Urothelium cell line (cell line): ENCODE measurements at places on chromosomes 1 and 21.

DNA sequence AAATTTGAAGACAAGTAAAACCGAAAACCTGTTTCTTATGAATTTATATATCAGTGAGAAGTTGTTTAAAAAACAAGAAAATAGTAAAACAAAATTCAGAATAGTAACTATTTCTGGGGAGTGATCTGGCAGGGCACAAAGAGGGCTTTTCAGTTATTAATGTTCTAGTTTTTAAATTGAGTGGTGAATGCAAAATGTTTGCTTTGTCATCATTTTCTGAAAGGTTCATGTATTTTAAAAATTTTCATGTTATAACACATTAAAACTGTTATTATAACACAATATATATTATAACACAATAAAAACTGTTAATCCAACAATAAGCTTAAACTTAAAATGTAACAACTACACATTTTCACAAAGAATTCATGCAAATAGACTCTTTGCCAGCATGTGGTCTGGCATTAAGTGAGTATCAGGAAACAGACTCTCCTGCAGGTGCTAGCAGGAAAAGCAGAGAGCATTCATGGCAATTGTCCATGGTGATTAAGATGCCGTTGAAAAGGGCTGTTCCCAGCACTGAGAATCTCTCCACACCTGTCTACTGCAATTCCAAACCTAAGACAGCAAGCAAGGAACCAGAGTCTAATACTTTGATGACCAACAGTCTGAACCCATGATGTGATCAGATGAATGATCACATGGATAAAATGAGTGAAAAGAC lies 204.9 kb downstream of the TBX15 start:
- no peak for DNase-seq

DNA sequence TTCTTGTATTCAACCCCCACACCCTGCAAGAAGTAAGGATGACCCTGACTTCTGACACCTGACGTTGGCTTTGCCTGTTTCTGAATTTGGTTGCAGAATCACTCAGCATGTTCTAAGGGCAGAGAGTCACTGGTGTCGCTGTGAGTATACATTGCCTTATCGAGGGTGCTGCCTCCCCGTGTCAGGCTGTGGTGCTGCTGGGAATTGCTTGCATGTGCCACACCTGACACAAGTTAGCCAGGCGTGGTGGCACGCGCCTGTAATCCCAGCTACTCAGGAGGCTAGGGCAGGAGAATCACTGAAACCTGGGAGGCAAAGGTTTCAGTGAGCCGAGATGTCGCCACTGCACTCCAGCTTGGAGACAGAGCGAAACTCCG lies 45.9 kb downstream of the WDR4 start:
- no peak for DNase-seq

GRCh38 chr1:94679332-94680038 lies 137.9 kb upstream of the F3 start:
- DNase-seq, result no peak

- DNase-seq, result peak; percentile 9
These were observed 65.1 kb upstream of the DPT start for GRCh38 chr1:168794057-168794456.

DNA sequence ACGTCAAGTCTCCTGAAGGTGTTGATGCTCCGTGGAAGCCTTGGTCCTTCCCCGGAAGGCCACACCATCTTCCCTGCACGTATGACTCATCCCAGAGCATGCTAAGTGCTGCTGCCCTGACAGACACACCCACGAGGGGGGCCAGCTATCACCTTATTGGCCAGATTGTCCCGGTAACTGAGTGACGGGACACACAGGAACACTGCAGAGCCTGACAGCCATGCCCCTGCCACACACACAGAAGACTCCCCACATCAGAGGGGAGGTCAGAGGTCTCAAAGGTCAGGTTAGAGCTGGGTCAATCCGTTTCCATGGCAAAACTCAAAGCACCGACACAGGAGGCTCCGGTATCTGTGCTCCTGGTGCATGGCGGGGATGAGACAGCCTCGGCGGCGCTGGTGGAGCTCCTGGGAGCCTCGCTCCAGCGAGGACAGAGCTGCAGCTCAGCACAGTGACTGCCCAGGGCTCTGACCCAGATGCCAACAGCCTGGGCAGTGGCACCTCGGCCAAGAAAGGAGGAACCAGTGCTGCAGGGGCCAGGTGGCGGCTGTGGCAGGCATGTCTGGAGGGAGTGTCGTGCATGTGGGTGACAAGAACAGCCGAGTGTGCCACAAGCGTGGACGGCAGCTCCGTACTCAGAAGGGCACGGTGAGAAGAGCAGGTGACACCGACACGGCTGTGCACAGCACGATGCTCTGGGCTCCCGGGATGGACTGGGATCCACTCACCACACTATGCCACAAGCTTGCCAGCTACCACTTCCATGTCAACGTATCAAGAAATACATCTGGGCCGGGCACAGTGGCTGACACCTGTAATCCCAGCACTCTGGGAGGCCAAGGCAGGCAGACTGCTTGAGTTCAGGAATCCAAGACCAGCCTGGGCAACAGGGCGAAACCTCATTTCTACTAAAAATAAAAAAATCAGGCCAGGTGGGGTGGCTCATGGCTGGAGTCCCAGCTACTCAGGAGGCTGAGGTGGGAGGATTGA lies 14.8 kb upstream of the TMEM240 start:
- peak; percentile 31 for DNase-seq

DNA sequence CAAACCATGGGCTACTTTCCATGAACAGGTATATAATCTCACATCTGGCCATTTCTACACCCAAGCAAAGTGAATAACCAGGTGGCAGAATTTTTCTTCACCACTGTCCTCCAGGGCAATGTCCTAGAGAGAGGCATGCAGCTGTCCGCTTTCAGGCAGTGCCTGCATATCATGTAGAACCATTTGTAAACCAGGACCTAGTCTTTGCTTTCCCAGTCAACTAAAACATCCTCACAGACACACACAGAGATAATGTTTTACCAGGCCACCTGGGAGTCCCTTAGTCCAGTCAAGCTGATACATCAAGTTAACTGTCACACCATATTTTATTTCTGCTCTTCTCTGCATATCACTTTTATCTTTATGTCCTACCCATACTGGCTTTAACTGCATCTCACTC lies 26.2 kb downstream of the TNFSF18 start:
- no peak for DNase-seq

DNA sequence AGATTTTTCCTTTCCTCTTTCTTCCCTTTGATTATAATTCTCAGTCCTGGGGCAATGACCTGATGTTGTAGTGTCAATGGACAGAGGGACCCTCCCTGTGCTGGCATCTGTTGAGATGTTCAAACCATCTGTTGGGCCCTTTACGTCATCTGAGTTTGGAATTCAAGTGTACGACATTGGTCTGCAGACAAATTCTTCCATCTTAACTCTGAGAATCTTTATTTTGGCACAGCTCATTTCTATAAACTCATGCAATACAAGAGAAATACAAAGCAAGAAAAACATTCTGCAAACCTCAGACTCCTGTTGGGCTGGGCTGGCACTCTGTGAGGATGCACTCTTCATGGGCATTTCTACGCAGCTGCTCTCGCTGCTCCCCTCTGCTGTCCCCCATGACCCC lies 54.2 kb downstream of the IFI44 start:
- DNase-seq, result no peak

DNA sequence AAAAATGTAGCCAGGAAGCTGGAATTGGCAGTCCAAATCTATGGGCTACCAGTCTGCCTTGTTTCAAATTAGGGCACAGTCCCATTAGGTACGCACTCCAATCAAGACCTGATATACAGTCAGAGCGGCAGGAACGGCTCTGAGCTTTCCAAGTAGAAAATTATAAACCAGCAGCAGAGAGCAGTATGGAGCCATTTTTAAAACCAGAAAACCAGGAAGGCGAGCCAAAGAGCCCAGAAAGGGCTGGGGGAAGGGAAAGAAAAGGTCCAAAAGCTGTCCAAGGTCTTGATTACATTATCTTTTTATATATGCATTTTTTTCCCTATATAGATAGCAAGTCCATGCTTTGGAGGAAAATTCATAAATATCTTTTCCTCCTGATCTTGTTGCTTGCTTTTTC lies 719.0 kb downstream of the RWDD3 start:
- peak; percentile 11 for DNase-seq

- peak; percentile 20 for DNase-seq
These were observed 34.9 kb downstream of the CENPF start for GRCh38 chr1:214637722-214638458.

DNA sequence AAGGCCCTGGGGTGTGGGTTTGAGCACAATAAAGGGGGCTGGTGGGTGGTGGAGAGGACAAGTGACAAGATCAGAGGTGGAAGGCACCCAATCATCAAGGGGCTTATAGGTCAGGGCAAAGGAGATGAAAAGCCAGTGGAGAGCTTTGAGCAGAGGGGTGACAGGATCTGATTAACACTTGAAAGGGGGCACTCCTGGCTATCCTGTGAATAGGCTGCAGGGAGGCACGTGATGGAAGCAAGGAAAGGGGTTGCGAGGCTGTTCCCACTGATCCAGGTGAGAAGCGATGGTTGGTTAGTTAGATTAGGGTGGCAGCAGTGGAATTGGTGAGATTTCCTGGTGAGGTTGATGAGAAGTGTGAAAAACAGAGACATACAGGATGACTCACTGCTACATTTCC lies 80.6 kb downstream of the WLS start:
- no peak for DNase-seq

GRCh38 chr21:38527737-38528136 lies 29.5 kb upstream of the ERG start:
- no peak for DNase-seq

- no peak for DNase-seq
These were observed 51.7 kb downstream of the SWT1 start for GRCh38 chr1:185208626-185209180.

DNA sequence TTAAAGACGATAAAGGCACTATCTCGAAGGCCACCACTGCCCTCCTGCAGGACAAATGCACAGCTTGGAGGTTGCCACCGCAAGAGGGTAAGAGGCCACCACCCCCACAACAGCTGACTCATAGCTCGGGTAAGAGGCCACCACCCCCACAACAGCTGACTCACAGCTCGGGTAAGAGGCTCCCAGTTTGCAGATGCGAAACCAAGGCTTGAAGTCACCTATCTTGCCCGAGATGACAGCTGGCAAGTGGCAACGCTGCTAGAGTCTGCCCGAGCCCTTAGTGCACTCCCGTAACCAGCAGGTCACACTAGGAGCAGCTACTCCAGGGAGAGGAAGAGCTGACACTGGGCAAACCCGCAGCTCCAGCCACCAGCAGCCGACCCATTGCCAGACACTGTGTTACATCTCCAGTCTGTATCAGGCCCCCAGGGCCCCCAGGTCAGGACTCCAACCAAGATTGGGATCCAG lies 17.1 kb upstream of the SPSB1 start:
- peak; percentile 92 for DNase-seq

GRCh38 chr1:228163776-228164519 lies 1.7 kb upstream of the IBA57 start:
- DNase-seq, result no peak

GRCh38 chr1:218642033-218642948 lies 297.2 kb downstream of the TGFB2 start:
- no peak for DNase-seq

DNA sequence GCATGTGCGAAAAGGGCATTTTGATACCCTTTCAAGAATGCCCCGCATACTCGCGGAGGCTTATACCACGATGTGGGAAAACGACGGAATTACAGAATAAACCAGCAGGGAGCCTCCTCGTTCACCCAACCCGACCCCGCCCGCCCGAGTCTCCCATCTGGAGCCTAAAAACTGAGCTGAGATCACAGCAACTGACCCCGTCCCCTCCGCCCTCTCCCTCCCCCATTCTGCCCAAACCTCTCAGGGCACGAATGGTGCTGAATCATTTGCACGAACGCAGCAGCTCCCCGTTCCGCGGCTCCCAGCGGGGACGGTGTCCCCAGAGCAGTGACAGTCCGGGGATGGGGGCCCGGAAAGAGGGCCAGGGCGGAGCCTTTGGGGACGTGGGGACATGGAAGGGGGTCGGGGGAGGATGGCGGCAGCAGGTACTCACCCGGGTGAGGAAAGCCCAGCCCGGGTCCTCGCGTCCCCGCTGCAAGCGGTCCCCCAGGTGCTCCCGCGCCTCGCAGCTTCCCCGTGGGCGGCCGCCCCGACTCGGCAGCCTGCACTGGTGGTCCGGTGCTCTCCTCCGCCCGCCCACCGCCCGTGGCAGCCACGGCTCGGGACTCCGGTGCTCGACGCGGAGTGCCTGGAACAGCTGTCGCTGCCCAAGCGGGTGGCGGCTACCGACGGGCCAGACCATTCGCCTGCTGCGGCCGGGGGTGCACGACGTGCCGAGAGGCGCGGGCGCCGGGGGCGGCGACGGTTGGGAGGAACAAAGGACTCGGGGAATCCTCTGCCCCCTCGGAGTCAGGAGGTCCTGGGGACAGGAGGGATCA lies at the start of gene TTLL7:
Gene TTLL7 (minus strand): TSS at position 635 of the 818 bp plus-strand sequence. CDS start 46,921 bp downstream, outside the sequence.
- DNase-seq, result peak; percentile 46

DNA sequence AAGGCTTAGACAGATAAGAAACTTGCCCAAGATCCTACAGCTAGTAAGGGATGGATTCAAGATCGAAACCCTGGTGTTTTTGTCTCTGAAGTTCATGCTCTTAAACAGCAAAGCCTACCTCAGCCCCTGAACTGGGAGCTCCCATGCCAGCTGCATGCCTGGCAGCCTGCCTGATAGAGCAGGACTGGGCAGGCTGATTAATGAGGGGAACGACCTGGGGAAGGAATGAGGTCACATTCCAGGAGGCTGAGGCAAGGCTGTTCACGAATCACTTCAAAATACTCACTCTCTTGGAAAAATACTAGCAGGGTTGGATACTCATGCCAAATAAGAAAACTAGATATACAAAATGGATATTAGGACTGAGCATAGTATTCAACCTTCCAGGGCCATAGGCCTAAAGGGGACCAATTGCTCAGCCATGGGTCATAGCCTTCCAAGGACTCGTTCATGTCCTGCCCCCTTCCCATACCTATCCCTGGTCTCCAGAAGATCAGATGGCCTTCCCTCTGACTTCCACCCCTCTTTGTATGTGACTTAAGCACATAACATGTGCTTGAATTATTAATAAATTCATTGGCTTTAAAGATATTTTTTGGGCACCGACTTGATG lies 15.6 kb upstream of the TACSTD2 start:
- DNase-seq, result peak; percentile 93

GRCh38 chr1:12531179-12531499 lies 86.9 kb downstream of the DHRS3 start:
- DNase-seq, result no peak

DNA sequence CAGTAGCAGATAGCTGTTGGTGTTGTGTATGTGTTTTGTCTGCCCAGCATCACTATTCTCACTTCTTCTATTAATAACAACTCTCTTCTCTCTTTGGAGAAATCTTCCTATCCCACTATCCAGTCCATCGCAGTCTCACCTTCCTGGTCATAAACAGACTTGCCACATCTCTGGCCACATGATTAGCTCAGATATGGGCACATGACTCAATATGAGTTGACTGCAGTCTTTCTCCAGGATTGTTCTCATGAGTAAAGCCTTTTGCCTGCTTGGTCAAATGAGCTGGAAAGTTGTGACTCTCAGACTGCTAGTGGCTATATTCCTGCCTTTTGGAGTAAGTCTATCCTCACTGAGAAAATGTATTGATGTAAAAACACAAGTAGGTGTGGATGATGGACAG lies 32.9 kb upstream of the TADA1 start:
- DNase-seq, result no peak

DNA sequence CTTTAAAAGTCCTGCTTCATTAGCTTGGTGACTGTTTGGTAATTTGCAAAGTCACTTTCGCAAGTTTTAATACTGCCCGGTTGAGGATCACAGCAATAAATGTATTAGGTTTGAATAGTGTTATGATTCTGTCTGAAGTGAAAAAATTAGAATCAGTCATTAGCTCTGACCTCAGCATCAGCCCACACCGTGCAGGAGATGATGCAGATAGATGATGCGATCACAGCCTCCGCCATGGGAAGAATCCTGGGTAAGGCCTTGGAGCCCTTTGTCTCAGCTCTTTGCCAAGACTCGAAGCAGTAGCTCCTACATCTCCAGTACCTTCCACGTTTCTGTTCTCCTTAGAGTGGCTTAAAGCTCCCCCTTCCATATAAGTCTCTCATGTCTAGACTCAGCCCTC lies 366.7 kb downstream of the CAMTA1 start:
- no peak for DNase-seq
